Astrocyte of the hippocampus (primary cell): ENCODE measurements at places on chromosomes 2 and 18.

GRCh38 chr2:1491751-1492150, 78.5 kb downstream of the TPO start:
- DNase-seq: no peak

- DNase-seq: no peak
Observed at GRCh38 chr2:231353469-231353868, 42.0 kb upstream of the B3GNT7 start.

GRCh38 chr2:159807183-159808031, 9.4 kb upstream of the CD302 start:
- peak; percentile 70 for DNase-seq

DNA sequence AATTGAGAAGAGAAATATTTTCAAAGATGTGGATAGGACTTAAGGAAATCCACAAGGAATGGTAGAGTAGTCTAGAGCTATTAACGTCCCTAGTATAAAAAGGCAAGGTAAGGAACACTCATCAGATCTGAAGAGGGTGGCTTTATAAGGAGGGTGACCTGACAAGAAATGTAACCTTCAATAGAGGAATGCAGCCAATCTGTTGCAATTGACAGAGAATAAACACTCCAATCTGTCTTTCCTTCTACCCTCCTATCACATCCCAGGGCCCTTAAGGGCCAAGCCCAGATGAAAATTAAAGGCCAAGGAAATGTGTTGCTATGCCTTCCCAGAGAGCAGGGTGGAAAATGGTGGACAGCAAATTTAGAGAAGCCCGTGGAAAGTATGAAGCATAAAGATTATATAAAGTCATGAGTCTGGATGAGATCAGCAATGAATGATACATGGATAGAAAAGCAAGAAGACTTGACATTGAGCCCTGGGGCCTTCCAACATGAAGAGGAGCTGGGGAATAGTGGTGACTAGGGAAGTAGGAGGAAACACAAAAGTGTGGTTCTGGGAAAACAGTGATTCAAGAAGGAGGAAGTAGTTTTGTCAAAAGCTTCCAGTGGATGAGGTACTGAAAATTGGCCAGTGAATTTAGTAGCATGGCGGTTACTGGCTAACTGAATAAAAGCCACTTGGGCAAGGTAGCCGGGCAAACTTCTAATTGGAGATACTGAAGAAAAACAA, 270.6 kb upstream of the TANK start:
- DNase-seq: no peak

DNA sequence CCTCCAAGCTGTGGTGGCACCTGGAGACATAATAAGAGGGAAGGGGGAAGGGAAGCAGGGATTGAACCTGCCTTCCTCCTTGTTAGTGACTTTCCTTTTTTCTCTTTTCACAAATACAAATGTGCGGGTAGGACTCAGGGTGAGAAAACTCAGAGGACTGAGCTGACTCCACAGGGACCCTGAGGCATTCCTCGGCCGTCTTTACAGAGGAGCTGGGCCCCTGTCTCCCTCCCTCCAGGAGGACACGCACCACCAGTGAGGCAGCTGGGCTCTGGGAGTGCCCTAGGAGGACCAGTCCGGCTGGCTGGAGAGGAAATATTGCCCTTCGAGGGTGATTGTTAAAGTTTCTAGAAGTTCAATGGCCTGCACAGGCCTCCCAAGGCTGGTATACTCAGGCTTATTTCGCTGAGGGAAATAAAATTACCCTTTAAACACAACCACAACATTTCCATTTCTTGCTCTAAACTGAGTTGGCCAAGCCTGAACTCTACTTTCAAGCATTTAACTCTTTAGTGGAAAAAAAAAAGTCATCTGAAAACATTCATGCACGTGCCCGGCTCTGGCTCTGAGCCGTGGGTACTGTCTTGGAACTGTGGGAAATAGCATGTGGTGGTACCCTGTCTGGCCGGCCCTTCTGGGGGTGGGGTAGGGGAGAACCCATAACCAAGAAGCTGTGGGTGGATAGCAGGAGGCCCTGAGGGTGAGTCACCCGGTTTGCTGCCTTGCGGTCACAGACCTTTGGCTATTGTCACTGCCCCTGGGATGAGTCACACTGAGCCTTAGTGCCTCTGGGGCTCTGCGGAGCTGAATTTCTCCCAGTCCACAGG, 116.0 kb downstream of the COPS8 start:
- DNase-seq: peak; percentile 96

GRCh38 chr2:189092936-189093335, 86.6 kb downstream of the COL5A2 start:
- DNase-seq: peak; percentile 89

DNA sequence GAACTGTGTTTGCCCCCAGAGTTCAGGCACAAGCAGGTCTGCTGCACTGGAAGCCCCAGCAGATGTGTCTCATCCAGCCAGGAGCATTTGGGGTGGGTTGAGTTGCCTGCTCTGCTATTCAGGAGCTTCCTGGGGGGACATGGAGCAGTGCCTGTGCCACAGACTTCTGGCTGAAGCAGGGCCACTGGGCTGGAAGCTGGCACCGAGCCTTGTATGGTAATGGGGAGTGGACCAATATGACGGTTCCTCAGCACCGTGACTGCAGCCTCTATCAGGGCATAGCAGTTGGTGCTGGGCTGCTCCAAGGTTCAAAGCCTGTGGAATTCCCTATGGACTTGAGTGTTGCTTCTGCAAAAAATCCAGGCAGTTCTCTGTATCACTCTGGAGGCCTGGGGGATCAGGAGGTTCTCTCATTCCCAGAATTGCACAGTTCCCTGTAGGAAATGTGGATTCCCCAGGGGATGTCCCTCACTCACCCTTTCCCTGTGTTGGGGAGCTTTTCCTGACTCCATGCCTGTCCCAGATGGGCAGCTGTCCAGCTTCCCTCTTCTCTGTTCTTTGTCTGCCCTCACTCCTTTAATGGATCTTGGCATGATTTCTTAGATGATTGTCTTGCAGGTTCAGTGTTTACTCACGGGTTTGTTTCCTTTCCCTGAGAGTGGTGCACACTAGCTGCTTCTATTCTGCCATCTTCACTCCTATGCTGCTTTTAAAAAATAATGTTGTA, 37.2 kb upstream of the THSD7B start:
- DNase-seq: no peak

DNA sequence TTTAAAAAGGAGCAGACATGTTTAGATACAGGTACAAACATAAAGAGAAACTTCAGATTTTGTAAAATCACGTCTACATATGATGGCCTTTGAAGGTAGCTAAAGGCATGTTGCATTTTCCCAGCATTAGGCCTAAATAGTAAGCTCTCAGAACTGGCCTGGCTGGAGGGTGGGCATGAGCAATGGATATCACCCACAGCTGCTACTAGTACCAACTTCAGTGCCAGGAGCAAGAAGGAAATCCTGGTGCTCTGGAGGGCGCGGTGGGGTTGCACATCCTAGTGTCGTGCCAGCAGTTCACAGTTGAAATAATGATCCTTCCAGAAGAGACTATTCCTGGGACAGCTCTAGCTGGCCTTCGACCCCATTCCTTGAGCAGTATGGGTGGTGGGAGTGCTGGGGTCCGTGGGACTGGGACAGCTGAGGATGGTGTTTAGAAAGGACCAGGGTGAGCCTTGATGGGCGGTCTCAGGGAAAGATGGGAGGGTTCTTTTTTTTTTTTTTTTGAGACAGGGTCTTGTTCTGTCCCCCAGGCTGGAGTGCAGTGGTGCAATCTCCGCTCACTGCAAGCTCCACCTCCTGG, 4.9 kb downstream of the DES start:
- DNase-seq: no peak

DNA sequence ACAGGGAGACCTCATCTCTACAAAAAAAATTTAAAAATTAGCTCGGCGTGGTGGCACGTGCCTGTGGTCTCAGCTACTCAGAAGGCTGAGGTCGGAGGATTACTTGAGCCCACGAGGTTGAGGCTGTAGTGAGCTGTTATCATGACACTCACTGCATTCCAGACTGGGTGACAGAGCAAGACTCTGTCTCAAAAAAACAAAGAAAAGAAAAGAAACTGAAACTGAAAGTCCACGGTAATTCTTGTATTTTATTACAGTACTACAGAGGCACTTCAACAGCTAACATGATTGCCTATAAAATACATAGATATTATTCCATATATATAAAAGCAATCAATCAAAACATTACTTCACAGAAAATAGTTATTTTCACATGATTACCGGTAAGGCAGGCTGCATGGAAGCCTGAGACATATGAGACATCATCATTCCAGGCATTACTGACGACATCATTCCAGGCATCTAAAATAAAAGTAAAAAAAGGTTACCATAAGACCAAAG, 23.1 kb downstream of the PRPF40A start:
- DNase-seq: peak; percentile 87

DNA sequence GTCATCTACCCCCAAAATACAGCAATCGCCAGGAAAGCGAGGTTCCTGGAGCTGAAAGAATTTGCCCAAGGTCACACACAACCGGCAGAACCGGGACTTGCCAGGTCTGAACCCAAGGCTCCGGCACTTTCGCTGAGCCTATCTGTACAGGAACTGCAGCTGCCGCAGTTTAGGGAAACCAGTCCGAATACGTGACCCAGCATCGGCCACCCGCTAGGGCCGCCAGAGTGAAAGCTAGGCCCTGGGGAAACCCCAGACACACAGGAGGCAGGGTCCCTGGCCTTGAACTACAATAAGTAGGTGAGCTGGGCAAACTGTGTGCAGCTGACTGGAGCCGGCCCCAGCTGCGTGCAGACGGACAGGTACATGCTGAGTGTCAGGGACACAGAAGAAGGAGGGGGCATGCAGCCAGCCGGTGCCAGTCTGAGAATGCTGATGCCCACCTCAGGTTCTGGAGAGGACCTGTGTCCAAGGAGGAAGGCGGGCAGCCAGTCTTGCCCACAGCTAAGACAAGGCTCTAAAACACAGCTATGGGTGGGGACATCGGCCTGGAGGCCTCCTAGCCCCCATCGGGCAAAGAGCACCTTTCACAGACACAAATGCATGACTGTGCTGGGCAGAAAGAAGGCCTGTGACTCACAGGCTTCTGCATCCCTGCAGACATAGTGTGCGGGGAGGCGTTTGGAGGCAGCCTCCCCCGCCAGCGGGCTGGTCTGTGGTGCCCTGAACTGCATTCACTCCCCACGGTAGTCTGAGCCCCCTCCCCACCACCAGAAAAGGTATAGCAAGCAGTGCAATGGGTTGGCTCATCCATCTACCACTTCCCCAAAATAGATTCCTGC, 107.4 kb upstream of the ID2 start:
- DNase-seq: peak; percentile 65

DNA sequence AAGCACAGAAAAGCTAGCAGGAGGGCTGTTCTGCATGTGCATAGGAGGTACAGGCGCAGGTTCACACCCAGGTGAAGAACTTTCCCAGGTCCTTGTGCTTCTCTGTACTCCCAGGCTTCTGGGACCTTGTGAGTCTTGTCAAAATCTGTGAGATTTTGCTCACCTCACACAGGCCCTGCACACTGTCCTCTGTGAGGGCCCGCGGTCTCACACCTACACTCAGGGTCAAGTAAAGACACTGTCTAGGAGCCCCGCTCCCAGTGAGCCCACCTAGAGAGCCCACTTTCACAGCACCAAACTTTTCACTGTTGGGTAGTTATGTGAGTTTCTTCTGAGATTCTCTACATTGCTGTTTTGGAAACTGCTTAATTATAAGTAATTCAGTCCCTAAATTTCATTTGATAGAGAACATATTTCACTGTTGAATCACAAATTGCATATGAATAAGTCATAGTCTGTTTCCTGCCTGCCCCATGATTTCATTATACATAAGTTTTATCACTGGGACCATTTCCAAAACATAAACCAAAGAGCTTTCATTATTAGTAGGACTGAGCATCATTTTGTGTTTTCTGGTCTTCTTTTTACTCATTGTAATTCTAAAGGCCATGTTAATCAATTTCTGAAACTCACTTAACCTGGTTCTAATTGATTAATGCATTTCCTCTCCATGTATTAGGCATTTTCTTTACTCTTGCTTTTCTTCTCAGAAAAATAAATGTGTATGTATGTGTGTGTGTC, 234.2 kb upstream of the SPOPL start:
- DNase-seq: peak; percentile 54

GRCh38 chr18:9736286-9736835, 28.3 kb downstream of the RAB31 start:
- DNase-seq: no peak

- no peak for DNase-seq
Observed at GRCh38 chr2:110900191-110900590, 167.8 kb downstream of the ACOXL start.

DNA sequence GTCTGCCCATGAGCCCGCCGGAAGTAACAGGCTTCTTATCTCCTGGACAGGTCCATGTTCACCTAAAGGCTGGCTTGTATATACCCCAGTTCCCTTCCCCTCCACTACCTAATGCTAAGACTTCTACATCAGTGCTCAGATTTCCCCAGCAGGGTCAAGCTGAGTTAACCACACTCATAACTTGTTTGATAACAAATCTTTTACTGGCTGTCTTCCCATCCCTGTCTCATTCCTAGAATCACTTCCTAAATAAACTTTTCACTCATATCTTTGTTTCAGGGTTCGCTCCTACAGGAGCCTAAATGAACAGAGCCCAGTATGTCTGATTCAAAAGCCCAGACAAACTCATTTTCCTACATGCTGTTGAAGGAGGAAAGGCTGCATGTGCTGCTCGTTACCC, 94.0 kb upstream of the SOX11 start:
- DNase-seq: no peak

- no peak for DNase-seq
Observed at GRCh38 chr18:58385472-58385871, 243.4 kb downstream of the ALPK2 start.

GRCh38 chr2:183179156-183179555, 54.9 kb downstream of the NUP35 start:
- DNase-seq: peak; percentile 55

- no peak for DNase-seq
Observed at GRCh38 chr2:170141865-170142264, 36.1 kb upstream of the MYO3B start.

DNA sequence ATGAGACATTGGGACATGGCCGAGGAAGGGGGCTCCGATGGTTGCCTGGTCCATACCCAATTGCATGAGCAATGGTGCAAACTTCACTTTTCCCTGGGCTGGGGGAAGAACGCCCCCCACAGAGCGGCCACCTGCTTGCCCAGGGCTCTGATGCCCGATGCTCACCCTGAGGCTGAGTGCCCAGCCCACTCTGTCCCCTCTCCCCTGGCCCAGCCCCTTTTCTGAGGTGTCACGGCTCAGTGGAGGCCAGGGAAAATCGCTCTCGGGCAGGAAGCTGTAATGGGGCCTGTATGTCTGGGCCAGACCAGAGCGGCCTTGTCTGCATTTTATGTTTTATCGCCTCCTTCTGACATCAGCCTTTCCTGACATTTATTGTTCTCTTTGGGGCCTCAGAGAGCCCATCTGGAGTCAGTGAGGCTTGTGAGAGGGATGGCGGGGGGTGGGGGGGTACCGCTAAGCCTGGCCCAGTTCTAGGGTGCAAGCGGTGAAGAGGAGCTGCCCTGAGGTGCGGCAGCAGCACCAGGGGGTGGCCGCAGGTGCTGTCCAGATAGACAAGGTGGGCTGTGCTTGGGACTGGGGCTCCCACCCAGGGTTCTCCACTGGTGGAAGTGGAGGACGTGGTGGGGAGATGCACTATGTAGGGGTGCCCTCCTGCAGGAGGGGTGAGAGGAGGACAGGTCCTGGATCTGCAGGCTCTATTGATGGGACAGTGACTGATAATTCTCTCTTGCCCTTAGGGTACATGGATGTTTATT, 46.2 kb downstream of the INHBB start:
- DNase-seq: no peak

GRCh38 chr2:173353556-173353955, 1.1 kb upstream of the CDCA7 start:
- no peak for DNase-seq
